ENCODE measurements at places on chromosomes 12 and 14.

DNA sequence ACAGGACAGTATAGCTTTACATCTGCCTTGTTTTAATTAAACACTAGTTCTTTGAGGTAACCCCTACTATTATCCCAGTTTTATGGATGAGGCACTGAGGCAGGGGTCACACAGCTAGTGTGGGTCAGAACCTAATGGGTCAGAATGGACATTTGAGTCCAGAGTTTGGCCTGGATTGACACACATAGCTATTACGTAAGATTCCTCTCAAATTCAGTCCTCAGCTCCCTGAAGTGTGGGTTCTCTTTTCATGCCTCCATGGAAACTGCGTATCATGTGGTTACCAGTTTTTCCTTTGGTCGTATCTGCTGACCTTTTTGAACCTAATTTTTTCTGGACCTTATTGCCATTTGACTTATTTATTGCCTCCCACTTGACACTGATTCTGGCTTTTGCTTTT is 40.4 kb downstream of the PSEN1 start:
- DNase-seq: no peak

DNA sequence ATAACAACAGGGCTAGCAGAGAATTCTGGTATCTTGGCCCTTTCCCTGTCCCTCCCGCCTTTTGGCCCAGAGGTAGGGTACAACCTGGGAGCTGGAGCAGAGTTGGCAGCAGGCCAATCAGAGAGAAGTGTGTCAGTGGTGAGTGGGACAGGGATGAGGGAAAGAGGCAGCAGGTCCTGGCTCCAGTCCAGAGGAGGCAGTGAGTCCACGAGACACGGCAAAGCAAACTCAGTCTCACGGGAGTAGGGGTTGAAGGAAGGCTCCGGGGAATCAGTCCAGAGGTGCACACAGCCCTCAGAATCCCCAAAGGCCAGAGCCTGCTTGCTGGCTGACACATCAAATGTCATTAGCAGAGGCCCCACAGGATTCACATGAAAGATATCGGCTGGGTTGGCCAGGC is 7.3 kb downstream of the PAN2 start:
- DNase-seq: no peak

DNA sequence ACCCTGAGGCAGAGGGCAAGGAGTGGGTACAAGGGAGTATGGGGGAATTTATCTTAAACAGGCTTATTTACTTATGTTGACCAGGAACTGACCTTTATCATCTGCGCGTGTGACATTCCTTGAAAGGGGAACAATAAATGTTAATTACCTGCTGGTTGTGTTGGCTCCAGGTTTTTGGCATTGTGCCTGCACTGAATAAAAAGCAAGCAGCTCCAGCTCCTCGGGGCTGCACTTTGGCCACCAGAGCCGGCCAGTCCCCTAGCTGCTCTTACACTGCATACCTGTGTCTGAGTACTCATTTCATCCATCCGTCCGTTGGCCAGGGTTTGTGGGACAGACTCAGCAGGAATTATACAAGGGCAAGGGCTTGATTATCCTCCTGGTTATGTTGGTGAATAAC is 68.8 kb upstream of the GTF2A1 start:
- no peak for DNase-seq

DNA sequence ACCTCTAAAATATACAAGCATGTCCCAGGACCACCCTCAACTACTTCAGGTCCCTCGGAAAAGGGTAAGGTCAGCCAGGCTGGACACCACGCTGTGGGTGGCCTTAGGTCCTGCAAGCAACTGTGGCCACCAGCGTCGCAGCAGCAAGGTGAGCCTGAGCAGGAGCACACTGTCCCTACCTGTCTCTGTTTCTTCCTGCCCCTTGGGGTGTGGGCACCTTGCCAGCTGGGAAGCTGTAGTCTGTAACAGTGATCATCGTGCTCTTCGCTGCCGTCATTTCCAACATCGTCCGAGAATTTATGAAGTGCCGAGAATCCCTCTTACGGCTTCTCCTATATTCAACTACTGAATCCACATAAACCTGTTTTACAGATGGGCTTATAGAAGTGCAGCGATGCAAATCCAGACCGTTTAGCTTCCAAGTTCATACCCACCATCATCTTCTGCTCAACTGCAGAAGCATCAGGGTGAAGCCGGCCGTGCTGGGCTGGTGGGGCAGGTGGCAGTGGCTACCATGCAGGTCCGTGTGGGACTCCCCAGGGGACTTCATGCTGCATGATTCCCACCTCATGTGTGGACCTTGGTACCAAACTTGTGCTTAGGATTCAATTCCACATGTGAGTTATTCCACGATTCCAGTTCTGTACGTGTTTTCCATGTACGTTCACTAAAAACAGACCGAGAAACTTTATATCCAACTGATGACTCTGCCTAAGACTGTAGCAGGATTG is 361.3 kb upstream of the SFSWAP start:
- DNase-seq: no peak

- DNase-seq: no peak
Measured at GRCh38 chr14:75204116-75204515, 27.7 kb upstream of the TMED10 start.

DNA sequence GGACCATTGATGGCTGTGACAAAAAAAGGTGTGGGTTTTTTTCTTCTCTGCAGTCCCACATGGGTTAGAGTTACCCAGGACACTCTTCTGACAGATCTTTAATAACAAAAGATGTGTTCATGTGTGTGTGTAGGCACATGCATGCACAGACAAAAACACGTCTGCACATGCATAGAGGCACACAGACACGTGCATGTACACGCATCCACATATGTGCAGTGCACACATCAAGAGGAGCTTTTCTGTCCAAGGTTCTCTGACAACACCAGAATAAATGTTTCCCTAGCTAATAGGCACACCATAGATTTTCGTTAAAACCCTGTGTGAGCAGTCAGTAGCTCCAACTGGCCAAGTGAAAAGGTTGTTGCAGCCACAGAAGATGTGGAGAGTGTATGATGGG is 2.8 kb upstream of the MYL2 start:
- no peak for DNase-seq

DNA sequence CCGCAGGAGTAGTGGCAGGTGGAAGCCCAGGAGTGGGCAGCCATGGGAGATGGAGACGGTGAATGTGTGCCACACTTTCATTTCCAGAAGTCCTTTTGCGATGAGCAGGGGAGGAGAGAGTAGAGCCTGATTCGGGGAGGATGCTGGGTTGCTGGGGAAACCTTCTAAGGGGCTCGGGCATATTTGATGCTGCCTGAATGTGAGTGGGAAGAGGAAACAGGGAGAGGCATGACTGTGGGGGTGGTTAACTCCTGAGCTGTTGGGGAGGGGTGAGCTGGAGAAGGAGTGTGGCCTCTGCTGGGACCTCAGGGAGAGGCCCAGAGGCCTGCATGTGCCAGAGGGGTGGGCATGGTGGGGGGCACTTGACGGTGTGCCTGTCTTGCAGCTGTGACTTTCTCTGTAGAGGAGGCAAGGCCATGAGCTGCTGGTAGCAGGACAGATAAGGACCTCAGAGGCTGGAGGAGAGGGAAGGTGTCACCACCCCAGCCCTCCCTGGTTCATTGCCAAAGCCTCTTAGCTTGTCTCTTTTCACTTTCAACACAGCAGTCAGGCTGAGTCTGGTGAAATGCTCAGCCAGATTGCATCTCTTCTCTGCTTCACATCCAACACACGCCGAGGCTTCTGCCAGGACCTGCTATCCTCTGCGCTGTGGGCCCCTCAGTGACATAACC is 11.4 kb downstream of the GLT1D1 start:
- DNase-seq: no peak

GRCh38 chr14:27184427-27184826 is 586.6 kb upstream of the NOVA1 start:
- no peak for DNase-seq

DNA sequence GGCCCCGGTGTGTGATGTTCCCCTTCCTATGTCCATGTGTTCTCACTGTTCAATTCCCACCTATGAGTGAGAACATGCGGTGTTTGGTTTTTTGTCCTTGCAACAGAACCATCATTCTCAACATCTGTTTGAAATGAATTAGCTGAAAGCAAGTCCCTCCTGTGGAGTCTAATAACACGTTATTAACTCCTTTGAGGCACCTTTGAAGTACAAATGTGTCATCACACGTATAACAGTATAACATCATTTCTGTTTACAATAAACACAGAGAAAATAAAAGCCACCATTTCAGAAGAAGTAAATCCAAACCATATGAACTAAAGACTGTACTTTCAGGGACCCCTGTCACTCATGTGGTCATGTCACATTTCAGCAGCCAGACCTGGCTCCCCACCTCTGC is 198.5 kb downstream of the STXBP6 start:
- no peak for DNase-seq

DNA sequence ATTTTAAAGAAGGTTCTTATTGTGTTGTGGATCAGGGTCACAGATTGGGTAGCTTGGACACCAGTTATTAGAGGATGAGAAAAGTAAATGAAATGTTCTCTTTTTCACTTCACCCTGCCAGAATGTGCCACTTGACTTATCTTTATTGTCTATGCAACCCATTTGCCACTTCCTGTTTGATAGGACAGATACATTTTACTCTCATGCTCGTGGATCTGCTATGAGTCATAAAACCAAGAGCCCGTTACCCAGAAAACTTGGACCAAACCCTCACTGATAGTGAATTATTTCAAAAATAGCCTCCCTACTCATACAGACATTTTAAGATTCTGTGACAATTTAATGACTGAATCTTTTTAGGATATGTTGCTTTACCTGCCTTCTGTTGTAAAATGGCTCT is 1.8 kb downstream of the ISCA2 start:
- DNase-seq: peak; percentile 55

DNA sequence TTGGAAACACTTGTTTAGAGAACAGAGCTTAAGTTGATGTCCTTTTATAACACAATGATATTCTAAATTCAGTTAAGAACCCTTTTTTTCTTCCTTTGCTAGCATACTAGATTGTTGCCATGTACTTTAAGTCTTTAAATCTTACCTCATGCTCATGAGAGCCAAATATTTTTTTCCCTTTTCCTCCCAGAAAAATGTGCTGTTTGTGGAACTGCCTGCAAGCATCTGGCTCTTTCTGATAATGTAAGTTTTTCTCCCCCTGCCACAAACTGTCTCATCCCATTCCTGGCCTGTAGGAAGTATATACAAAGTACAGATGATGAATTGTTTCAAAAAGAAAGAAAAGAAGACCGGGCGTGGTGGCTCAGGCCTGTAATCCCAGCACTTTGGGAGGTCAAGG is 5.3 kb downstream of the RNF212B start:
- no peak for DNase-seq

GRCh38 chr12:40745386-40745785 is 53.1 kb downstream of the CNTN1 start:
- DNase-seq: no peak

DNA sequence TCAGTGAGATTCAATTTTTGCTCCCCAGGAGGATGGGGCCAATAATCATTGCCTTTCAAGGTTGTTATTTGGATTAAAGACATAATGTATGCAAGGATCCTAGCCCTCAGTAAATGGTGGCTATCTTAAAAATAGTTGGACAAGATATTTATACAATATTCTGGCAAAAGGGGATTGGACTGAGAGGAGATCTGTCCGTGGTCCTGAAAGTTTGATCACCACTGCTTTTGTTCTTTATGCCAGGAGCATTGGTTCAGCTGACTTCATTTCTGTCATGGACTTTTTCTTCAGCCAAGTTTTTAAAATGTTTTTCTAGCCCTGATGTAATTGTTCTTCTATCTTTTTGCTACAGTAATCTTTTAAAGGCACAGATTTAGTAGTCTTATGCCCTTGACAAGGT is 70.2 kb upstream of the TCL1A start:
- no peak for DNase-seq

DNA sequence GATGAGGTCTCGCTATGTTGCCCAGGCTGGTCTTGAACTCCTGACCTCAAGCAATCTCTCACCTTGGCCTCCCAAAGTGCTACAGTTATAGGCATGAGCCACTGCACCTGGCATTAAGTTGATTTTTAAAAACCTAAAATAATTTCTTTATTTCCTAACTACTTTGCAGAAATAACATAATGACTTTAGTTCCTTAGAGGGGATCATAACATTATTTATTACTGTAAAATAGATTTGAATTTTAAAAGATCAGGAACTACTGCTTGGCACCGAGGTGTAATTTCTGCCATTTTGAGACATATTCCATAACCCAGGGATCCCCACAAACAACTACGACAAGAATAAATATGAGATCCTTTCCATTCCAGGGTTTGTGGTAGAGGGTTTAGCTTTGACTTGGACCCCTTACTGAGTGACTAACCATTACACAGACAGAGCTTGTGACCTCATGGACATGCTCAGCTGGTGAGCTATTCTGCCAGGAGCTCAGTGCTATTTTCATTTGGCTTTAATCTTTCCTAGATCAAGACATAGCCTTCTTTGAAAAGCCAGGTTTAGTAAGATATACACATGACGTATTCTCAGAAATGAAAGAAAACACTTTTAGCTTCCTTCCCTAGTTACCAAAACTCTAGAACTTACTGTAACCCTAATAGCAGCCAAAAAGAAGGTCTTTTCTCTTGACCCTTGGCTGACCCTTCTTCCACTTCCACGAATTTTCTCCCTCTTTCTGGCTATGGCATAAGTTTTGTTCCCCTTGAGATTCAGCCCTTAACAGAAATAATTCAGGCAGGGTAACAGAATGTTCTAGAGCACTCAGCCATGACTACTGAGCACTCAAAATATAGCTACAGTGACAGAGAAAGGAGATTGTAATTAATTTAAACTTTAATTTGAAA is 75.1 kb upstream of the NUDT4 start:
- DNase-seq: no peak

DNA sequence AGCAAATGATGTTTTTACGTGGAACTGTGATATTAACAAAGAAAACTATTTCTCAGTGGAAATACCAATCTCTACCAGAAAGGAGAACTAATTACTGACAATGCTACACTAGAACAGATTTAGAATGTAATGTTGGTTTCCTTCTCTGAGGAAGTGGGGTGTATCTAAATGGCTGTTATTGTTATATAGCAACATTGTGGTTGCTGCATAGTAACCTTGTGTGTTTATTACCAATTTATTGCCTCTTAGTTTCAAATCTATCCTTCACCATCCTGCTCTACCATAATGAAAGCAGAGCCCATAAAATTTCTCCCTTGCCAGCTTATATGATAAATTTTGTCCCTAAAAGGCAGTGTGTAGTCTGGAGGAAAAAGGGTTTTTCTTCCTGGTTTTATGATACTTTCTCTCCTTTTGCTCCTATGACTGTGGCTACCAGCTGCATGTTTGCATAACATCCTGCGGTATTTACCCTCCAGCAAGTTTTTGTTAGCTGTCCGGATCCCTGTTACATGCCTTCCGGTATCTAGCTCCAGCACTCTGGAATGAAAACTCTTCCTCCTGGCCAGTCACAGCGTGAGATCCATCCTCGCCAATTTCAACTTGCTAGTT is 5.7 kb upstream of the KLRK1 start:
- peak; percentile 76 for DNase-seq

GRCh38 chr14:102007916-102008418 is 43.6 kb downstream of the DYNC1H1 start:
- DNase-seq: no peak

DNA sequence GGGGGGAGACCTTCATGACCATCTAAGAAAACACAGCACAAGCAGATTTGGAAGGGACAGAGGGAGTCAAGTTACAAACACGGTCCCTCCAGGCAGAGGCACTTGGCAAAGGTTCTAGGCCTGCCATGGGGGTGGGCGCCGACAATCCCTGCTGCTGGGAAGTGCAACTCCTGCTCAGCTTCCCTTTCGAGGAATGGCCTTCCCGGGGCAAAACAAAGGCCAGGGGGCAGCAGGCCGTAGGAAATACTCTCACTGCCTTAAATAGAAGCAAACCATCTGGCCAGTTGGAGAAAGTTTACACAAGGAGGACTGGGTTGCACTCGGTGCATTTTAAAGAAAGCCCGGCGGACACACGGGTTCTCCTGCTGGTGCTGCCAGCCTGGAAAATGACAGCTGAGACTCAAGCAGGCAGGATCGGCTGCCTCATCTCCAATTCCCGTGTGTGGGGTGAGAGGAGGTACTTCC is 65.8 kb downstream of the ITPK1 start:
- DNase-seq: no peak

- DNase-seq: no peak
Measured at GRCh38 chr14:83842547-83842946, 1687.4 kb upstream of the FLRT2 start.
